ENCODE measurements at places on chromosomes 13 and 19.

- DNase-seq: peak; percentile 96
Measured at GRCh38 chr19:42325308-42325895, at the start of gene MEGF8. Gene MEGF8 (plus strand): TSS chr19:42325635. CDS start chr19:42326244, 609 bp downstream.

DNA sequence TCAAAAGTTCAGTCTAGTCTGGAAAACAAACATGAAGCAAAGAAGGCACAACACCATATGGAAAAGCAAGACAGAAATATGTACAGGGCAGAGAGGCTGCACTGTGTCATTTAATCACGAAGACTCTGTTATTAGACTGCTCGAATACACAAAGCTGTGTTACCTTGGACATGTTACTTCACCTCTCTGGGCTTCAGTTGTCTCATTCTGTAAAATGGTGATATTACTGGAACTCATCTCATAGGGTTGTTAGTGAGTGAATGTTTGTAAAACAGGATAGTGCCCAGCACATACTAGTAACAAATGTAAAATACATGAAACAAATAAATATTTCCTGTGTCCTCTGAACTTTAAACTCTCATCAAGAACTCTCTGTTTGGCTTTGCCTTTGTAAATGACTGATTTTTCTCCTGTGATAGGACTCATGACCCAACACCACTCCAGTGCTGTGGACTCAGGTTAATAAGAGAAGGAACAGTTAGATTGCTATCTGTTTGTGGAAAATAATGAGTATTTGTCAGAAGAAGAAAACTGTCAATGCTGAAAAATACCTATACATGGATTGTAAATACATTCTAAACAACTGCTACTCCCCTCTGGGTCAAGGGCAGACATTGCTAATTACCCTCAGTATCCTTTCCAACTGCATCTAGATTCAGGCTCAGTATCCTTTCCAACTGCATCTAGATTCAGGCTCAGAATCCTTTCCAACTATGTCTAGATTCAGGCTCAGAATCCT, 62.3 kb downstream of the ZIC5 start:
- no peak for DNase-seq

- DNase-seq: no peak
Measured at GRCh38 chr13:27789495-27790303, 2.6 kb upstream of the GSX1 start.

DNA sequence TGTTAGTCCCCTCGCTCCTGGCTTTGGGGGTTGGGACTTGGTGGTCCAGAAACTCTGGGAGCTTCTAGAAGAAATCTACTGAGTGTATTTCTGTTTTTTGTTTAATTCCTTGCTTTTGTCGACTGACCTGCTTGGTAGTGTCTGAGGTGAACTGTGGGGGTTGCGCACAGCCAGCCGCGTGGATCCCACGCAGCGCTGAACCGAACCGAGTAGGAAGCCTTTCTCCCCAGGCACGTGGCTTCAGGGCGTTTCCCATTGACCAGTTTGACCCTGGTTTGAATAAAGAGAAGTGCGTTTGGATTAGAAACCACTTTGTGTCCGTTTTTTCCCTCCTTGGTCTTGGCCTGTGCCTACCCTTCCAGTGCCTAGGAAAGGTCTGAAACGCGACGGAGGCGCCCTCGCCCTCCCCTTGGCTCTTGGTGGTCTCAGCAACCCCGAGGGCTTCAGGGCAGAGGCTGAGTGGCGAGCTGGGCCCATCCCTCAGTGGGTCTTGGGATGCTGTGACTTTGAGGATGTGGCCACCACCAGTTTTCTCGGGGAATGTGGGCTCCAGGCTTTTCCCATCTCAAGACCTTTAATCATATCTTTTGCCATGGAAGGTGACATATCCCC, 2.7 kb upstream of the RPS15 start:
- DNase-seq: no peak

- no peak for DNase-seq
Measured at GRCh38 chr19:46489445-46490272, 6.0 kb downstream of the PNMA8B start.

- no peak for DNase-seq
Measured at GRCh38 chr19:37999309-38000213, 92.6 kb downstream of the SIPA1L3 start.

- no peak for DNase-seq
Measured at GRCh38 chr13:90995614-90996013, 351.9 kb upstream of the MIR17HG start.

DNA sequence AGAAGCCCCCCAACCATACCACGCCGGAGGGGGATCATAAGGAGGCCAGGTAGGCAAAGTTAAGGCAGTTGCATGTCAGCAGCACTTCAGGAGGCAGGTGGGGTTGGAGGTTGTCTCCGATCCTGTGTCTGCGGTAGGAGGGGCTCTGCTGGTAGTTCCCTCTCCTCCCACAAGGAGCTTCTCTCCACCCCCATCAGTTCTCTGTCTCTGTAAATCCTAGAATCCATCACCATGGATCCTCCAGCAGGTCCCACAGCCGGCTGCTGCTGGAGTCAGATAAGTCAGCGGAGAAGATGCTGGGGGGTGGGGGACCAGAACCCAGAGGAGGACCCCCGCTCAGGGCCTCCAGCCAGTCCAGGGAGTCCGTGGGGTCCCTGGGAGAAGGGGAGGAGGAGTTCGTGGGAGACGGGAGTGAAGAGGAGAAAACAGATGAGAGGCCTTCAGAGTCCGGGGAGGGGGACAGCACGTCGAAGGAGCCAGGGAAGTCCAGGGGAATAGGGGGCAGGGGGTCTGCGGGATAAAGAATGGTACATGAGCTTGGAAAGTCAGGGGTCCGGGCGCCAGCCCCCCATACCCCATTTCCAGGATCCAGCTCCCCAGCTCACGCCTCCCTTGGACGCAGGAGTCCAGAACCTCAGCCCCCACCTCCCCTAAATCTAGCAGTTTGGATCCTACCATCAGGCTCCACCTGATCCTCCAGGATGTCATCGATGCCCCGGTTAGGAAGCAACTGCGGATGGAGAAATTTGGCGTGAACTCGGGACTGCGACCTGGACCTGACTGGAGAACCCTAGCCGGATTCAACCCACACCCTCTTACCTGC, 6.3 kb downstream of the MAMSTR start:
- DNase-seq: no peak

- no peak for DNase-seq
Measured at GRCh38 chr13:42360046-42360574, 88.2 kb downstream of the AKAP11 start.

- no peak for DNase-seq
Measured at GRCh38 chr13:29936051-29936813, 85.8 kb upstream of the UBL3 start.

DNA sequence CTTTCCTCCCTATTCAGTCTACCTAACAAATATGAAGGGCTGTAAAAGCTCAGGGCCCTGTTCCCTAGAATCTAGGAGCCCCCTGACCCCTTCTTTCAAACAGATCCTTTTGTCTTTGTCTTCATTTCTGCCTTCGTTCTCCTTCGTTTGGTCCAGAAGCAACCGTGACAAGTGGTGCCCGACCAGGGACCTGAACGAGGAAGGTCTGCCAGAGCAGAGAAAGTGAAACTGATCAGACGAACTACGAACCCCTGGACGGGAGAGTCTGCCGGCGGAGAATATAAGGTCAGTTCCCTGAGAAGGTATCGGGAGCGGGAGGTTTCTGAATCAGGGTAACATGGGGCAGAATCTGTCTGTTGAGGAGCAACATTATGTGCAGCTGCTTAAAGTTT, 751 bp downstream of the ERVK3-1 start:
- no peak for DNase-seq

DNA sequence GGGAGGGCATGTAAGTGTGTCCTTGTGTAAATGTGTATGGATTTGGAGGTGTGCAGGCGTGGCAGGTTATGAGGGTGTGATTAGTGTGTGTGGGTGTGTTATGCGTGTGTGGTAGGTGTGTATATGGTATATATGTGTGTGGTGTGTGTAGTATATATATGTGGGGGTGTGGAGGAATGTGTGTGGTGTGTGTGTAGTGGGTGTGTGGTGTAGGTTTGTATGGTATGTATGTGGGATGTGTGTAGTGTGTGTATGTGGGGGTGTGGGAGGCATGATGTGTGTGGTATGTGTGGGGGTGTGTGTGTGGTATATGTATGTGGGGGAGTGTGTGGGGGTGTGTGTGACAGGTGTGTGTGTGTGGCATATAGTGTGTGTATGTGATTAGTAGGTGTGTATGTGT, 104.2 kb downstream of the SLC7A1 start:
- no peak for DNase-seq

DNA sequence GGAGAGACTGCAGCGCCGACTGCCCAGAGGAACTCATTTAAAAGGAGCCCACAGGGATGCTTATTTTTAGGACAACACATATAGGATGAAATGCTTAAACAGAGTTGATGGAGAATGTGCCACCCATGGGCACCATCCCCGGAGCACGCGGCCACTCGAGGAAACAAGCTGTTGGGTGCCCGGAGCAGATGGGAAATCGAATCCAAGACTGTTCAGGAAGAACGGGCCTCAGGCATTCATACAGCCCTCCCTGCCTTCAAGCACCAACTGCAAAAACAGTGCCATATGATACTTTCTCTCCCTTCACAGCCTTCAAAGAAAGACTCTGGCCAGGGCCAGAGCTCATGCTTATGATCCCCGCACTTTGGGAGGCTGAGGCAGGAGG, 40.2 kb downstream of the RAB20 start:
- no peak for DNase-seq

GRCh38 chr19:49557641-49558325, 22.6 kb downstream of the NOSIP start:
- no peak for DNase-seq

DNA sequence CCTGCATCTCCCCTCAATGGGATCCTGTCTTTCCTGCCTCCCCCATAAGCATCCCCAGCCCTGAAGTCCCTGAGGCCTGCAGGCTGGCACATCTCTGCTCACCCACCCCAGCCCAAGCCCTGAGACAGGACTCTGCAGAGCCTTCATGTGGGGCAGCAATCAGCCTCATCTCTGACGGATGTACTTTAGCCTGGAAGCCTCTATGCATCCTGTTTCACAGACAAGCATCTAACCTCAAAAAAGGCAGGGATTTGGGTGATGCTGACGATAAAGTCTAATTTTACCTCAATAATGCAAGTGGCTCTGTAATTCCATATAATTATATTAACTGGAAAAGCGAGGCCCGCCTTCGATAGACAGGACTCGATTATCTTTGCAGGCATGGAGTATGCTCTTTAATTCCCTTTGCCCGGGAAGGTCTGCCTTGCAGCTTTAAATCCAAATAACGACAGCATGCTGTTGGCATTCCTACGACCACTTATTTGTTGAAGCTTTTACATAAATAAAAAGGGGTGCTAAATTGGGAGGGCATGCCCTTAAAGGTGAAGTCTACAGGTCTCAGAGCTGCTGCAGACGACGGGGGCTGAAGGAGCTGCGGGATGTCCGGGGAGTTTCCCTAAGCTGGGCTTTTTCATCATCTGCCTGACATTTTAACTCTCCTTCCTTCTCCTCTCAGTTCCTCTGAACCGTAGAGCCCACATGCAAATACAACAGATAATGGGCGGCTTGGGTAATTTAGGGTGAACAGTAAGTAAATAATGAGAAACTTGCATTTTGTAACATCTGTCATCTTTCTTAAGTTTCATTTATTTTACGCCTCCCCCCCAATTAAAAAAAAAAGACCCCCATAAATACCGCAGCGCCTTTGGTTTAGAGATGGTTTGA, 211.5 kb downstream of the URI1 start:
- no peak for DNase-seq

DNA sequence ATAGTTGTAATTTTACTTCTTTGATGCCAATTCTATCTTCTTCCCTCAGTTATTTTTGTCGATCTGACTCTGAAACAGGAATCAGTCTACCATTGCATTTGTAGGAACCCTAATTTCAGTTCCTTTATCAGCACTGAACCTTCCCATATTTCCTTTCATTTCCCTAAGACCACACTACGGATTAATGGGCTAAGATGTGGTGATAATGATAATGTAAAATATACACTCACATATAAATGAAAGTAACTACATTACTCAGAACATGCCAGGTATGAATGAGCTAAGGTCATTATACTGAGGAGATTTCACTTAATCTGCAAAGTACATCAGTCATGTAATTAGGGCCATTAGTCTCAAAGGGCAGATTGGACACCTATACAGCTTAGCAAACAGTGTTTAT, 60.2 kb upstream of the RFC3 start:
- DNase-seq: no peak

DNA sequence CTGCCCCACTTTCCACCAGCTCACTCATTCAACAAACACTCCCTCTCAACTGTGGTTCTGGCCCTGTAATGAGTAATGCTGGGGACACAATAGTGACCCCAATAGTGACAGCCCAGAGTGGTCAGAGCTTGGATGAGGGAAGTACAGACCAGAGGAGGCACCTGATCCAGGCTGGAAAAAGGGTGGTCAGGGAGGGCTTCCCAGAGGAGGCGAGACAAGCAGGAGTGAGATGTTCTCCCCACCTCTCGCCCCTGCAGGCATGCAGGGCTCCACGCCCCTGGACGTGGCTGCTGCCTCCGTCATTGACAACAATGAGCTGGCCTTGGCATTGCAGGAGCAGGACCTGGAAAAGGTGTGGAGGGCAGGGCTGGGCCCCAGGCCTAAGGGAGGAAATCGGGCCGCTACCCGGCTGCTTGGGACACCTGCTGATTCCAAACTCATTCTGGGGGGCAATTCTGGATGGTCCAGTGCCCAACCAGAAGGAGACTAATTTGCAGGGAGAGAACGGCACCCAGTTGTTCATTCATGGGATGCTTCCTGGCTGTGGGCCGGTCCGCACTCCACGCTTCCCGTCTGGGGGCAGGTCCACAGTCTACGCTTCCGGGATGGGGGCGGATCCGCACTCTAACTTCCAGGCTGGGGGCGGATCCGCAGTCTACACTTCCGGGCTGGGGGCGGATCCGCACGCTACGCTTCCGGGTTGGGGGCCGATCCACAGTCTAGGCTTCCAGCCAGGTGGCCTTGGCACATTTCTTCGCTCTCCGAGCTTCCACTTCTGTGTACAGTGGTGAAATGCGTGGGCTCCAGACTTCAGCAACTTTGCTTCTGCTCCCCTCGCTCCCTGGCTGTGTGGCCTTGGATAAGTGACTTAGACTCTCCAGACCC, 63.4 kb downstream of the RYR1 start:
- no peak for DNase-seq

DNA sequence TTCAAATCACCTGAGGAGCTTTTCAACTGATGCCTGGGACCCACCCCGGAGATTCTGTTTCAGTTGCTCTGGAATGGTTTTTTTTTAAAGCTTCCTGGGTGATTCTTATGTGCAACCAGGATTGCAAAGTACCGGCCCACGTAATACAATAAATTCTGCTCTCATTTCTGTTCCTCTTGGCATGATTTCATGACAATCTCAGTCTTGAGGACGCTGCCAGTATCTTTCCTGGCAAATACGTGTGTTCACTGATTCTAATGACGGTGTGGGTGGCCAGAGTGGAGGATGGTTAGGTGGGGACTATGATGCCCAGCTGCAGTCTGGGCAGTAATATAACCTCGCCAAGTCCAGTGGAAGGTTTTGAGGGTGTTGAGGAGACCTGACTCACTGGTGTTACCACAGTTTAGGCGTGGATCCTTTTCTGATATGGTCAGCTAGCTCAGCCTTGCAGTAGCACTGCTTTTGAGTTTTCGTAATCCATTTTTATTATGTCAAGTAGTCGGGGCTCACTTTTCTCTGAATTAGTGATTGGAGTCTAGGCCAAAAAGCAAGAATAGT, 49.4 kb downstream of the FAM124A start:
- no peak for DNase-seq

GRCh38 chr19:51789061-51789795, 5.7 kb upstream of the FPR3 start:
- no peak for DNase-seq

GRCh38 chr13:109818886-109819285, 32.5 kb upstream of the IRS2 start:
- DNase-seq: no peak
